NCI-H524 (cell line): ENCODE measurements at places on chromosomes 12 and 14.

GRCh38 chr12:104163631-104164030, 25.6 kb upstream of the NFYB start:
- DNase-seq: no peak

- no peak for DNase-seq
Observed at GRCh38 chr14:103818870-103819269, 28.5 kb downstream of the PPP1R13B start.

- DNase-seq: no peak
Observed at GRCh38 chr14:67524634-67524963, 8.5 kb upstream of the PLEKHH1 start.

DNA sequence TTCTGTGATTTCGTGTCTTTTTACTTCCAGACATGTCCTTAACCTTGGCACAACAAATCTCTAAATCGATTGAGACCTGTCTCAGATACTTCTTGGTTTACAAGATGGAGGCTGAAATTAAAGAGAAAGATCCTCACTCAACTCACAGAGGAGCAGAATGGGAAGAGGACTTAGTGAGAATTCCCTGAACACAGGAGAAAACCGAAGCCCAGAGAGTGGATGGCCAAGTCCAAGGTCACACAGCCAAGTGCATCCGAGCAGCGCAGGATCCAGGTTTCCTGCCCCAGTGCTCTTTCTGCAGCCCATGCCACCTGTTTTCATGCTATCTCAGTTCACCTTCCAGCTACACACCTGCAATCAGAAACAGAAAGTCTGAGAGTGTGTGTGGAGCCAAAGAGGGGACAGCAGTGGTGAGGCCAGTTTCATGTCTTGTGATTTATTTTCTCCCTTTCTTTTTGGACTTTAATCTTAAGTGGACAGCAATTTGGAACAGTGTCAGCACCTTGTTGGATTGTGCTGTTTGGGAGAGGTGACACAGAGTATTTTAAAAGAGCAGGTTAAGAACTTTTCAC, 22.9 kb upstream of the TCL1B start:
- no peak for DNase-seq

- DNase-seq: no peak
Observed at GRCh38 chr12:51822956-51823355, 25.6 kb downstream of the FIGNL2 start.

DNA sequence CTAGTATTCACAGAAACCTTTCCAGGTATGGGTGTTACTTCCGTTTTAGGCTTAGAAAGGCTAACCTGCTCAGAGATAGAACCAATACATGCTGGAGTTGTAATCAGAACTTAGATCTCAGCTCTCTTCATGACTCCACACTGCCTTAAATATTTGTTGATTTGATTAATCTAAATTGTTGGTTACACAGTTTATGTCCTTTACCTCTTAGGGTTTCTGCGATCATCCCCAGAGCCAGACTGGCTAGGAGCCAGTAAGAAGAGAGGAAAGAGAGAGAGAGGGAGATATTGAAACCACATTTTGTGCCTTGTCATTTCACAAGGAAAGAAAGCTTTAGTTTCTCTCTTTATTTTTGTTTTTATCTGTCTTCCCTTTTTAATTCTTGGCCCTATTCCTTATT, 16.8 kb upstream of the MGP start:
- DNase-seq: no peak

DNA sequence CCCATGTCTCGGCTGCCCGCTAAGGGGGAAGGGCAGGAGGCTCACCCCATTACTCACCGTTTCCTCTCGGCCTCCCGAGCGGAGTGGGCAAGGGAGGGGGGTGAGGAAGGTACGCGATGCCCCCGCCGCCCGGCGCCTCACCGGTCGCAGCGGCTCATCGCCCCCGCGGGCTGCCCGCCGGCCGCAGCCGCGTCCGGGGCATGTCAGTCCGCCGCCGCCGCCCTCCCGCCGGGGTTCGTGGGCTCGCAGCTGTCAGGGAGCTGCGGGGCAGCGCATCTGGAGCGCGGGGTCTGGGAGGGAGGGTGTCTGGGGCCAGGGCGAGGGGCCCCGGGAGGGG, 461 bp downstream of the SLC8A3 start:
- DNase-seq: peak; percentile 56

DNA sequence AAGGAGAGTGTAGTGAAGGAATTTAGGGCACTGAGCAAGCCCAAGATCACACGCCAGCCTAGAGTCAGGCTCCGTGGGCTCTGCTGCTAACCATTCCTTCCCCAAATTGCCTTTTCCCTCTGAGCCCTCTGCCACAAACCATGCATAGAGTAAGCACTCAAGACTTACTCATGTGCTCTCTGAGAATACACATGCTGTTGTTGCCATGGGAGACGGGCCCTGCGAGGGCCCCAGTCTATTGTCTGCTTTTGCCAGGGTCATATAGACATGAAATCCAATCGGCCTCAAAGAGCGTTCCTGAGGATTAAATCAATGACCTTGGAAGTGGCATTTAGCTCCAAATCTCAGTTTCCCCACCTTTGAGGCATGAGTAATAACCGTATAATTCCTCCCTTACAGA, 48.7 kb upstream of the WSCD2 start:
- DNase-seq: no peak

DNA sequence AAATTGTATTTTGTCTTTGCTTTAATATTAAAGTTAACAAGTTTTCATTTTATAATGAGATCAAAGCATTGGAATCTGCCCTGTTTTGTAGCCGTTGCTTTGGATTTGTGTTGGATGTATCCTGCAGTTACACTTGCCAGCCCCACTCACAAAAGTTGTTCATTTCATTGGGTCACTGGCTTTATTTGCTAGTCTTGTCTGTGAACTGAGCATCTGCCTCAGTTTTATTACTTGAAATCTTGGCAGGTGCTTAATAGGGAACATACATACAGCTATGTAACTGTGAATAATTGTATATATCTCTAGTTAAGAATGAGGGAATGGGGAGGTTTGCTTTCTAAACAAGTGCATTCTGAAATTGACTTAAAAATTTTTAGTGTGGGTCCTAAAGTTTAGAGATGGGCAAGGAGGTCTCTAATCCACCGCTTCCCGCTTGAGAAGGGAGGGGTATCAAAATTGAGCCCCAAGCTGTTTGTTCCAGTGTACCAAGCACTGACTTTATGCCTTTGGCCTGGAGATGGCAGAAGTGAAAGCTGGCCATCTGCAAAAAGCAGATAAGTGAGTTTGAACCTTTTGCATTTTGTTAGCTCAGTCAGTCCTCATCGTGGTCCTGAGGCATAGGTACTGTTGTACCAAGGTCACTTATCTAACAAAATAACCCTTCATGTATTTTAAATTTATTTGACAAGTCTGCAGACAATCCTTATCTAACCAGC, 9.3 kb downstream of the EIF5 start:
- no peak for DNase-seq

DNA sequence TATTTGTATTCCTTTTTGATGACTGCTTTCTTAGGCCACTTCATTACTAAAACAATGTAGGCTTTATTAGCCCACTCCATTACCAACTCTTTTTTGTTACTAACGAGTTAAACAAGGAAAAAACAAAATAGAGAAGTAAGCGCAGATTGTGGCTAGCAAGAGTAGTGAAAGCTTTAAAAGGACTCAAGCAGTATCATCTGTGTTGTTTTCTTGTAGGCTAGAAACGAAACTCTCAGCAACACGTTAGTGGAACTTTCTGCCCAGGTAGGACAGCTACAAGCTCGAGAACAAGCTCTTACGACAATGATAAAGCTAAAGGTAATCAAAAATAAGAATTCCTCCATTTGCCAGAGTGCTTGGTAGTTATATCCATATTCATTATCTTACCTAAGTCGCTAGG, 11.1 kb downstream of the CCDC62 start:
- DNase-seq: no peak

DNA sequence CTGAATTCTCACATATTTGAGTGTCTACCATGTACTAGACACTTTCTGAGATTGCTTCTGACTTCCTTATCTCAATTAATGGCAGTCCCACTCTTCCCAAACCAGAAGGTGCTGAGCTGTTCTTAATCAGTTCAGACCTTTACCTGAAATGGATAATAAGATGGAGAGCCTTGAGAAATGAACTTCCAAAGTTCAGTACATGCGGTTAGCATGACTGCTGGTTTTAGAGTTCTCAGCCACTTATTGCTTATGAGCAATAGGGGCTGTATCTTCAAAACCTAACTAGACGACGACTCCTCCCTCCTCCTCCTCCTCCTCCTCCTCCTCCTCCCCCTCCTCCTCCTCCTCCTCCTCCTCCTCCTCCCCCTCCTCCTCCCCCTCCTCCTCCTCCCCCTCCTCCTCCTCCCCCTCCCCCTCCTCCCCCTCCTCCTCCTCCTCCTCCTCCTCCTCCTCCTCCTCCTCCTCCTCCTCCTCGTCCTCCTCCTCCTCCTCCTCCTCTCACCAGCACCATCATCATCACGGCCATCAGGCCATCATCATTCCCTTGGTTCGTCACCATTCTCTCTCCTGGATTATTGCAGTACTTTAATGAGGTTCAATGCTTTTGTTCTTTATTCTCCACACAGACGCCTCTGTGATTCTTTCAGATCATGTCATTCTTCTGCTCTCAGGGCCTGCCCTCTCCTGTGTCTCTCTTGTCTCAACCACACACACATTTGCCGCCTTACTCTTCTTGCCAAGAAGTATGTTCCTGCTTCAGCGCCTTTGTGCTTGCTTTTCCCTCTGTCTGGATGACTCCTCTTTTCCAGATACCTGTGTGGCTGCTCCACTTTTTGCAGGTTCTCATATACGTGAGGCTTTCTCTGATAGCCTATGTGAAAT, 2.7 kb downstream of the PCNX1 start:
- no peak for DNase-seq

GRCh38 chr12:130126023-130126432, 36.2 kb upstream of the FZD10 start:
- DNase-seq: no peak

DNA sequence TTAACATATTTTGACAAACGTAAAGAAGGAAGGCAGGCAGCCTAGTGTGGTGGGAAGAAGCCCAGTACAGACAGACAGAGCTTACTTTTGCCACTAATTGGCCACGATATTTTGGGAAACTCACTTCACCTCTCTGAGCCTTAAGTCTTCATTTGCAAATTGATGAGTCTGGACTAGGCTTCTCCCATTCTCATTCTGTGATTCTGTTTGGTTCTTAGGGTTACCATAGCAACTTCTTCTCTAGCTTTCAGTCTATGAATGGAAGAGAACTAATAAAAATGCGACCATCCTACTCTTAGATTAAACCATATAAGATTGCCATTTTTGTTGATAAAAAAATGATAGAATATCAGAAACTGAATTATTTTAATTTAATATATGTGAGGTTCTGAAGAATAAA, 210.5 kb downstream of the SNAPC1 start:
- no peak for DNase-seq

GRCh38 chr12:15897433-15897832, 13.7 kb upstream of the DERA start:
- no peak for DNase-seq
